Memory B cell (primary cell): ENCODE measurements at places on chromosomes 11 and 22.

- no peaks in the 10 kb centered on the region for H3K36me3 ChIP-seq
- peak overlapping the region; percentile 48 for H3K4me3 ChIP-seq
- no peak overlapping the region for H3K27ac ChIP-seq
Observed at GRCh38 chr11:13963949-13964770, 1.6 kb downstream of the SPON1 start.

DNA sequence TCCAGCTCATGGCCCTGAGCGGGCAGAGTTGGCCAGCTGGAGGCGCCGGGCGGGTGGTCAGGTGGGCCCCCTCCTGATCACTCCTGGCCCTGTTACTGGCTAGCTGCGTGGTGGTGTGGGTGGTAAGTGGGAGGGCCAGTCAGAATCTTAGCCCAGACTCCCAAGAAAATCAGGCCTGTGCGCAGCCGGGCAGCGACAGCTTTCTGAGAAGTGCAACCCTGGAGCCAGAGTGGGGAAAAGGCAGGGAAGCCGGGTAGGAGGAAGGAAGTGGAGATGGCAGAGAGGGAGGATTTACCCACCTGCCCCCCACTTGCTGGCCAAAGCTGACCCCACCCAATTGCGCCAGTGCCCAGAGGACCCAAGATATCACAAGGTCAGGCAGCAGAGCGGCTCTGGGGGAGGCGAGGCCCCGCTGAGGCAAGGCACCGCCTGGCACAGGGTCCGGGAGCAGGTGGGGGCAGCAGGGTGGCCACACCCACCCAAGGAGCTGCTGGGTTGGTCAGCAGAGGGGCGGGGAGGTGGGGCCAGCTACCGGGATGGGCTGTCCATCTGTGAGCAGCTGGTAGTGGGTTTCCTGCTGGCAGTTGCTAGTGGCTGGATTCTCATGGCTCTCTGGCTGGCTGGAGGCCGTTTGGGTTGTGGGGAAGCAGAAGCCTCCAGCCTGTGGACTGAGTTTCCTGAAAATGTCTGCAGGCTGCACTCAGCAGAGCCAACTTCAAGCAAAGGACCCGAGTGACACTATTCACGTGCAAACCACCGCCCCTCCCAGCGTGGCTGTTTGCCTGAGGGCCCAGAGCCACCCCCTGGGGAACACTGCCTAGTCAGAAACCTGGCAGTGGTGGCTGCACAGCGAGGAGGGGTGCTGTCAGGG is 196.4 kb downstream of the IGLL1 start:
- H3K4me1 ChIP-seq, result peaks cover 3% of the 10 kb centered on the region
- peaks cover 14% of the 10 kb centered on the region for H3K27me3 ChIP-seq
- H3K4me3 ChIP-seq, result no peak overlapping the region
- no peak overlapping the region for H3K27ac ChIP-seq
- no peaks in the 10 kb centered on the region for H3K36me3 ChIP-seq

DNA sequence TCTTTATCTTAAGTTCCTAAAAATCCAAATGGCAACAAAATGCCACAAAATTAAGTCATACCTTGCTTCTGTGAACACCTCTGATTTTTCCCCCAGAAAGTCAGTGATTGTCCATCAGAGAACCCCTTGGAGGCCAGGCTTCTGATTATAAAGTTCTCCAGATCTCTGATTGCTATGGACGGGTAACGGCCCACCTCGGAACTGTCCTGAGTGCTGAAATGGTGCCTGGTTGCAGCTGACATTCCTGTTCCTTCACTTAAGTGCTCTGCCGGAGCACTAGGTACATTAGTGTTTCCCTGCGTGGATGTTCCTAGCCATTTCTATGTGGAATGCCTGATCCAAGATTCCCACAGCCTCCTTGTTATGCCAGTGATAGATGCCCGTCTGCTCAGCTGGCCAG is 85.0 kb downstream of the CHST1 start:
- no peak overlapping the region for H3K4me3 ChIP-seq
- DNase-seq, result no peak
- peaks cover 30% of the 10 kb centered on the region for H3K27me3 ChIP-seq
- H3K27ac ChIP-seq, result no peak overlapping the region
- no peaks in the 10 kb centered on the region for H3K36me3 ChIP-seq

GRCh38 chr11:75534259-75535069 is 8.7 kb upstream of the GDPD5 start:
- H3K27me3 ChIP-seq, result peaks cover 16% of the 10 kb centered on the region
- no peak overlapping the region for H3K4me3 ChIP-seq
- H3K36me3 ChIP-seq, result no peaks in the 10 kb centered on the region
- no peak overlapping the region for H3K27ac ChIP-seq

- peaks cover 3% of the 10 kb centered on the region for H3K36me3 ChIP-seq
- peaks cover 7% of the 10 kb centered on the region for H3K27me3 ChIP-seq
- H3K4me3 ChIP-seq, result no peak overlapping the region
- no peak for DNase-seq
- H3K27ac ChIP-seq, result no peak overlapping the region
Observed at GRCh38 chr11:58919980-58920379, 19.3 kb upstream of the GLYATL1 start.

DNA sequence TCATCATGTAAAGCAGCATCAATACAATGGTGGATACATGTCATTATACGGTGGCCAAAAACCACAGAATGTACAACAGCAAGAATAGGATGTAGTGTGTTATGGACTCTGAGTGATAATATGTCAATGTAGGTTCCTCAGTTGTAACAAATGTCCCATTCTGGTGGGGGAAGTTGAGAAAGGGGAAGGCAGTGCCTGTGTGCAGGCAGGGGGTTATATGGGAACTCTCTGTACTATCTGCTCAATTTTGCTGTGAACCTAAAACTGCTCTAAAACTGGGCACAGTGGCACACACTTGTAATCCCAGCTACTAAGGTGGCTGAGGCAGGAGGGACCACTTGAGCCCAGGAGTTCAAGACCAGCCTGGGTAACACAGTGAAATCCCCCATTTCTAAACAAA is 5.9 kb downstream of the CHKA start:
- H3K36me3 ChIP-seq, result no peaks in the 10 kb centered on the region
- DNase-seq, result no peak
- no peak overlapping the region for H3K27ac ChIP-seq
- H3K4me3 ChIP-seq, result no peak overlapping the region

DNA sequence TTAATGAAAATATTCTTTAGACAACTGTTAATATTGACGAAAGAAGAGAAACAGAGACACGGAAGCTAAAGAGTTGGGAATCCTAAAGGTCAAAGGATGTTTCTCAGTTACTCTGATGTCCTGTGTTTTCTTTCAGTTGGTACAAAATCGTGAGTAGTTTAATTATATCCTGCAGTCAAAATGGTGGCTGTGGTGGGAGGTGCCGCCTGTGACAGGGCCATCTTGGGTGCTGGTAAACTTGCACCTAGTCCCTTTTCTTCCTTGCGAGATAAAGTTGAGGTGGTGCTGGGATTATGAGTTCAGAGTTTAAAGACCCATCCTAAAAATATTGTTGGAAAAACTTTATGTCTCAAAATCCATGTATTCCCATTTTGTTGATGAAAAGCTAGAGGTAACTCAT is 2.2 kb downstream of the CECR2 start:
- H3K36me3 ChIP-seq, result peaks cover 2% of the 10 kb centered on the region
- H3K27ac ChIP-seq, result no peak overlapping the region
- H3K4me1 ChIP-seq, result peaks cover 14% of the 10 kb centered on the region
- no peak for DNase-seq
- H3K27me3 ChIP-seq, result peaks cover 24% of the 10 kb centered on the region
- H3K4me3 ChIP-seq, result no peak overlapping the region

DNA sequence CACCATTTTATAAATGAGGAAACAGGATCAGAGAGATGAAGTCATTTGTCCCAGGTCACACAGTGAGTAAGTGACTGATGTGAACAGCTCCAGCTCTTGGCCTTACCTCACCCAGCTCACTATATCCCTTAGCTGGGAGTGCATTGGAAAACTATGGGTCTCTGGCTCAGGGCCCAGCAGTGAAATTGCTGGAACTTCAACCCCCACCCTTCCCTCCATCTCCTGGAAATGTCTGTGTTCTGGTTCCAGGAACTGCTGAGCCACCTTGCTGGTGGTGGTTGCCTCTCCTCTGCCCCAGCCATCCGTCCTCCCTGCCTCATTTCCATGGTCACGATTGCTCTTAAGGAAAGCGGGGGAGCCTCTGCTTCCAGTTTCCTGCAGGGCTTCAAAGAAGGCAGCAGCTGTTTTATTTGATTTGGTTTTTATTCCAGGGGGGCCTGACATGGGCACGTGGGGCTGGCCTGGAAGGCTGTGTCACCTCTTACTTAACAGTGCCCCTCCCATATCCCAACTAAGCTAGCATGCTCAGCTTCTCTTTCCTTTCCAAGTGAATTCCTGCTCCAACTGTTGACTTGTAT is 46.2 kb upstream of the CSTF3 start:
- peaks cover 2% of the 10 kb centered on the region for H3K36me3 ChIP-seq
- no peak overlapping the region for H3K4me3 ChIP-seq
- no peak for DNase-seq
- no peaks in the 10 kb centered on the region for H3K4me1 ChIP-seq

DNA sequence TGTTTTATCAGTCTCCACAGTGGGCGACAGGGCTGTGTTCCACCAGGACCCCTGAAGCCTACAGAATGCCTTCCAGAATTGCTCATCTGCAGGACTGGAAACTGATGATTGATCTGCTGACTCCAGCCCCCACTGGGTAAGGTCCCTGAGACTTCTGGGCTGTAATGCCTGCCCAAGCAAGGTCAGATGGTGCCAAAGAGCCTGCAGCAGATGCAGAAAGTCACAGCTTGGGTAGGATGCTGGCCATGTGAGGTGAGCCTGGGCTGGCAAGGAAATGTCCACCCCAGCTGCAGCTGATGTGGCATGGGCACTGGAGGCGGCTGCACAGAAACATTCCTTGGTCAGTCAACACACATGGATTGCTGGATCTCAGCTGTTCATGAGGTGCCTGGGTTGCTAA is 30.9 kb downstream of the LRRC32 start:
- no peaks in the 10 kb centered on the region for H3K36me3 ChIP-seq
- H3K4me1 ChIP-seq, result peaks cover 44% of the 10 kb centered on the region
- no peak overlapping the region for H3K4me3 ChIP-seq
- peaks cover 18% of the 10 kb centered on the region for H3K27me3 ChIP-seq

GRCh38 chr11:108538022-108538424 is 39.8 kb upstream of the POGLUT3 start:
- DNase-seq, result no peak
- H3K36me3 ChIP-seq, result no peaks in the 10 kb centered on the region
- no peak overlapping the region for H3K4me3 ChIP-seq
- no peak overlapping the region for H3K27ac ChIP-seq

DNA sequence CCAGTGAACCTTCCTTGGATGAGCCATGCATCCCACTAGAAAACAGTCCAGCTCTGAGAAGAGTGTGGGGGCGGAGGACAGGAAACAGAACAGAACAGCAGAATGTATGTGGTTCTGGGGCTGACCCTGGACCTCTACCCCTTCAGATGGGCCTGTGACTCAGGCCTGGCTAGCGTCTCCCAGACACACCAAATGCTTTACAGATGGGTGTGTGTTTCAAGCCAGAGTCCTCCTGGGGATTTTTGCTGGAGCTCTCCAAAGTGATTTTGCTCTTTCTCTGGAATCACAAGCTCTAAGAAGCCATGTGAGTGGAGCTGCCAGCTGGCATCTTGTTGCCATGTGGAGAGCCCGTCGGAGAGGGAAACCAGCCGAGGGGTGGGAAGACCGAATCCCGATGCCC is 13.2 kb upstream of the C1QTNF4 start:
- DNase-seq, result no peak
- H3K27me3 ChIP-seq, result no peaks in the 10 kb centered on the region
- no peak overlapping the region for H3K4me3 ChIP-seq
- H3K27ac ChIP-seq, result no peak overlapping the region
- H3K36me3 ChIP-seq, result peaks cover 9% of the 10 kb centered on the region

DNA sequence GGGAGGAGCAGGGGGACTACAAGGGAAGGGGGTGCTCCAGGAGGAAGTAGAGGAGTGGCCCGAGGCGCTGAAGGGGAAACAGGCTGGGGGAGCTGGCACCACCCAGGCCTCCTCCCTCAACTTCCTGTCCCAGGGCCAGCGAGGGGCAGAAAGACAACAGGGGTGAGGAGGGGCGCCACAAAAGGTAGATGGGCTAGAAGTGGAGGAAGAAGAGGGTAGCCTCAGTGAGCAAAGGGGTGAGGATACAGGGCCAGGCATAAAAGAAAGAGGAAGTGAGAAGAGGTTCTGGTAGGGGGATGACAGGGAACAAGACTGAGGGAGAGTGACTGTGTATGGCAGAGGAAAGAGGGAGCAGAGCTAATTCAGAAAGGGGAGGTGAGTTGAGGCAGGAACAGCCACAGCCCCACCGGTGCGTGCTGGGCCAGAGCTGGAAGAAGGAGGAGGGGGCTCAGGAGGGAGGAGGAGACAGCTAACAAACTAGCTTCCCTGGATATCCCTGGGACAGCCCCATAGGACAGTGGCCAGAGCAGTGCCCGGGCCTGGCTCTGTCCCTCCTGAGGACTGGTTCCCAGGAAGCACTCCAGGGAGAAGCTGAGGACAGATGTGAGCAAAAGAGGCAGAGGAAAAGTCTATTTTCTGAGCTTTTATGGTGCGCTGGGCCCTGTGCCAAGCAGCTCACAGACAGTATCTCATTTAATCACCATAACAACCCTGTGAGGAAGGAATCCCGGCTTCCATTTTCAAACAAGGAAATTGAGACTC is 8.5 kb downstream of the DCHS1 start:
- no peak for DNase-seq
- no peaks in the 10 kb centered on the region for H3K36me3 ChIP-seq
- no peak overlapping the region for H3K4me3 ChIP-seq
- no peak overlapping the region for H3K27ac ChIP-seq

- H3K27ac ChIP-seq, result no peak overlapping the region
- H3K4me1 ChIP-seq, result peaks cover 8% of the 10 kb centered on the region
- H3K36me3 ChIP-seq, result no peaks in the 10 kb centered on the region
- no peak overlapping the region for H3K4me3 ChIP-seq
- no peaks in the 10 kb centered on the region for H3K27me3 ChIP-seq
Observed at GRCh38 chr22:40524392-40525249, 111.9 kb downstream of the MRTFA start.

DNA sequence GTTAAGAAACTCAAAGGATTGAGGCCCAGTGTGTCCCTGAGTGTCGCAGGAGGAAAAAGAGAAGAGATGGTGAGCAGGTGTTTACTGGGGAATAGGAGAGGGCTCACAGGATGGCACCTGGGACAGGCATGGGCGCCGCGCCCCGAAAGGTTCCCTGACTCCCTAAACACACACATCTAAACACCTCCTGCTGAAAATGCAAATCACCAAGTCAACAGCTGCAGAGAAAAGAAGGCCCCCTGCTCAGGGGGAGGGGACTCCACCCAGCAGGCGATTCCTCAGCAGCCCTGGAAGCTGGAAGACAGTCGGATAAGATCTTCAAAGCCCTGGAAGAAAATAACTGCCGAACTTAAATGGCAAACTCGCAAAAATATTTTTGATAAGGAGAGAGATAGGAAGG is 377.2 kb downstream of the BRD1 start:
- DNase-seq, result no peak
- H3K36me3 ChIP-seq, result peaks cover 3% of the 10 kb centered on the region
- H3K27ac ChIP-seq, result no peak overlapping the region
- H3K27me3 ChIP-seq, result peaks cover 12% of the 10 kb centered on the region
- peaks cover 8% of the 10 kb centered on the region for H3K4me1 ChIP-seq

DNA sequence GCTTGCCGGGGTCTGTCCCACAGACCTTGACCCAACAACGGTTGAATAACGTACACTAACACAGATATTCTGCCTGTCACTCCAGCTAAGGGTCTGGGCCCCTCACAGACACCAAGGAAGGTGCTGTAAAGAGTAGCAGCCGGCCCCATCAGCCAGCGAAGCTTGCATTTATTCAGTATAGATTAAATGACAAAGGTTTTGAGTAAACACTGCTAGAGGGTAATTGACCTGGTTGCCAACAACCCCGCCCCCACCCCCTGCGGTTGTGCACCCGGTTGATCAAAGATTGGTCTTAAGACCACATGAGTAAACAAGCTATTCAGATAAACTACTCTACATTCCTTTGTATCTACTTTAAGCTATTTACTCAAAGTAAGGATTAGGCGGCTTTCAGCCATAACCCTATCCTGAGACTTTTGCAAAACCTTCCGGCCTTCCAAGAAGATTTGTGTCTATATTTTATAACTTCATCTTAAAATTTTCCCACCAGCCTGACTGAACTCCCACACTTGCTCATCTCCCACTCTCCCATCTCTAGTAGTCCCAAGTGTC is 4.8 kb upstream of the CKAP5 start:
- H3K27ac ChIP-seq, result no peak overlapping the region
- no peaks in the 10 kb centered on the region for H3K27me3 ChIP-seq
- H3K4me3 ChIP-seq, result no peak overlapping the region
